ENCODE measurements at places on chromosomes 2 and 18.

DNA sequence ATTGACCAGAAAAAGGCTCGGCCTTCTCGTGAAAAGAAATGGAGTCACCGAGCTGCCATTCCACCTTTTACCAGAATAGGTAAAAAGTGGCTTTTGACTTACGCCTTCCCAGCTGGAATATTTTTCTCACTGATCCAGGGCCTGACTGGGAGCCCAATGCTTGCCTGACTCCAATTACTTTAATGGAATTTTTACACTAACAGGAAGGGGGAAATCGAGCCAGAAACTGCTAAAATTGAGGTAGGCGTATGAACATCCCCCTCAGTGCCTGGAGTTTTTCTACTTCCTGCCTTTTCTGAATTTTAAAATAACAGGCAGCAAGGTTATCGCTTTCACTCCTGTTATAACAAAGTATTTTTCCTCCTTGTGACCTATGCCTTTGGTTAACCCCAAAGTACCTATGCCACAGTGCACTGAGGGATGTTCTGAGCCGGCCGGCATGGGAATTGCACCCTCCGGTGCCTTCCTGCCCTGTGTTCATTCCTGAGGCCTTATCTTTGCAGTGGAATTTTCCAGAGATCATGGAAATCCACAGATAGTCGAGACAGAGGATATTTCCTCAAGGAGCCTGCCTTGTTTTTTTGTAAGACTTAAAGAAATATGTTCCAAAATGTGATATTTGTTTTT is 18.3 kb upstream of the RPL31 start:
- no peak for DNase-seq

DNA sequence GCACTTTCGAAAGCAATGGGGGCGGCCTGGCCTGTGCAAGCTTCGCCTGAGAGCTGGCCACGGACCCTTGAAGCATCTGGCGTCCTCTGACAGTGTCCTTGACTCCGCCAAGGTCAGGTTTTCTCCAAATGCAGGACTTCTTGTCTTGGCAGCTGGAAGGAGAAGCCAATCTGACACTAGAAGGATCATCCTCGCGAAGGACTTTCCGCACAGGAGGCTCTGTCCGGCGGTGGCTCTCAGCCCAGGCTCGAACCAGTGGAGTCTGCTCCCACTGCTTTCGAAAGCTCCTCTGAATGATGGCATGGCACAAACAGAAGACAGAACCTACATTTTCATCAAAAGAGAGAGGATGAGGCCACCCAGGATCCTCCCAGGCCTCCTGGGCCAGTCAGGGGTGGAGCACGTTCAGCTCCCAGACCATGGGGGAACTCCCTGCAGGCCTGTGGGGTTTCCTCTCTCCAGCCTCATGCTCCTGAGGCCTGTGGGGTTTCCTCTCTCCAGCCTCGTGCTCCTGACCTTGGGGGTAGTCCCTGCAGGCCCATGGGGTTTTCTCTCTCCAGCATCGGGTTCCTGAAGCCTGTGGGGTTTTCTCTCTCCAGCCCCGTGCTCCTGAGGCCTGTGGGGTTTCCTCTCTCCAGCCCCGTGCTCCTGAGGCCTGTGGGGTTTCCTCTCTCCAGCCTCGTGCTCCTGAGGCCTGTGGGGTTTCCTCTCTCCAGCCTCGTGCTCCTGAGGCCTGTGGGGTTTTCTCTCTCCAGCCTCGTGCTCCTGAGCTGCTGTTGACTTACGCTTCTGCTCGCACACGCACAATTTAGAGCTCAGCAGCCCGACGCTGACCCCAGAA is 396.5 kb upstream of the SALL3 start:
- no peak for DNase-seq

GRCh38 chr18:69636529-69637301 is 236.0 kb downstream of the DOK6 start:
- DNase-seq, result no peak

- DNase-seq, result no peak
Observed at GRCh38 chr18:45713239-45713638, 10.7 kb upstream of the SLC14A1 start.

GRCh38 chr2:75287624-75288316 is 88.5 kb upstream of the TACR1 start:
- no peak for DNase-seq

- no peak for DNase-seq
Observed at GRCh38 chr18:25050605-25051004, 301.4 kb downstream of the ZNF521 start.

GRCh38 chr2:132662732-132663131 is 7.3 kb downstream of the LYPD1 start:
- DNase-seq, result no peak

DNA sequence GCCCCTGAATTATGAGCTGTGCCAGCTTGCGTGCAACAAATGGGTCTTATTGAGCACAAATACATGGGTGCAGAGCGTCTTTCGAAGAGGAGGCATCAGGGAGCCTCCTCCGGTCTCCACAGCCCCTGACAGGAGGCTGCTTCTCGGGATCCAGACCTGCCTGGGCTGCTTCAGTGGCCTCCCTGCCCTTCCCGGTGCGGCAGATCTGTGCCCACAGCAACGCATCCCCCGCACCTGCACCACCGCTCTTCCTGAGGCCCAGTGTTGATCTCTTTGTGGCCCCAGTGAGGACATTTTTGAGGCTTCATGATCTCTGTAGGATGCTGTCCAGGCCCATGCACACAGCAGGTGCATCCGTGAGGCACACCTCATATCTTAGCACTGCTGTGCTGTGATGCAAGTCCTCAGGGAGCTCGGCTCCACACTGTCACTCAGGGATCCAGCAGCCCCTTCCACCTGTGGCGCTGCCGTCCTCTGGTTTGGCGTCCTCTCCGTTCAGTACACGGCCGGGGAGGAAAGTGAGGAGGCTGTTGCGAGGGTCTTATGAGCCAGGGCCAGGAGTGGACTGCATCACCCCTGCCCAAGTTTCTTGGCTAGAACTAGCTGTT is 17.4 kb downstream of the RTP5 start:
- DNase-seq, result no peak

DNA sequence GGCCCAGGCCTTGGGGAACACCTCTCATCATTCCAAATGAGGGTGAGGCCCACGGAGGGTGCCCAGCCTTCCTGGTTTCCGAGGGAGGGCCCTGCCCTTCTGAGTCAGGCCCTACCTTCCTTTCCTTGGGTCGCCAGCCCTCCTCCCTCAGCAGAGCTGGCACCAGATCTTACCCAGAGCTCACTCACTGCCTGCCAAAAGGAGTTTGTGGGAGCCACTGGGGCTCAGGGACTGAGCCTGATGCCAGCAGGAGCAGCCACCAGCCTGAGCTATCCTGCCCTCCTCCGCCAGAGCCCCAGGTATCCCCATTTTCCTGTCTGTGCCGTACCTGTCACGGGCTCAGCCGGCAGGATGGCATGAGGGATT is 64.1 kb downstream of the NRP2 start:
- no peak for DNase-seq

GRCh38 chr2:234137400-234138014 is 87.0 kb downstream of the SPP2 start:
- DNase-seq, result no peak

DNA sequence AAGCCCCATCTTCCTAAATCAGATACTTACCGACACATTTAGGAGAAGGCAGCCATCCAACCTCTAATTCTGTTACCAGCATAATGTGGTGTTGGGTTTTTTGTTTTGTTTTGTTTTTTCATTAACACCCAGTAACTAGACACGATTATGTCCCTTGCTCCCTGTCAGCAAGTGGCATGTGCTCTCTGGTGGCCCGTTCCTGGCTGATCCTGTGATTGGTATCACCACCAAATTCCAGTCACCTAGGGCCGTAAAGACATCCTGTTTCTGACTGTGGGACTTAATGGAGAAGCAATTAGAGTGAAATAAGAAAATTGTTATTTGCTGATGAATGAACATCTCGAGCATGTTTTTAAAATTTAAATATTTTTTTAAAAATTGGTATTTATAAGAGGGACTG is 5.9 kb upstream of the DLX1 start:
- no peak for DNase-seq

- no peak for DNase-seq
Observed at GRCh38 chr18:6199777-6200176, 214.9 kb downstream of the L3MBTL4 start.

DNA sequence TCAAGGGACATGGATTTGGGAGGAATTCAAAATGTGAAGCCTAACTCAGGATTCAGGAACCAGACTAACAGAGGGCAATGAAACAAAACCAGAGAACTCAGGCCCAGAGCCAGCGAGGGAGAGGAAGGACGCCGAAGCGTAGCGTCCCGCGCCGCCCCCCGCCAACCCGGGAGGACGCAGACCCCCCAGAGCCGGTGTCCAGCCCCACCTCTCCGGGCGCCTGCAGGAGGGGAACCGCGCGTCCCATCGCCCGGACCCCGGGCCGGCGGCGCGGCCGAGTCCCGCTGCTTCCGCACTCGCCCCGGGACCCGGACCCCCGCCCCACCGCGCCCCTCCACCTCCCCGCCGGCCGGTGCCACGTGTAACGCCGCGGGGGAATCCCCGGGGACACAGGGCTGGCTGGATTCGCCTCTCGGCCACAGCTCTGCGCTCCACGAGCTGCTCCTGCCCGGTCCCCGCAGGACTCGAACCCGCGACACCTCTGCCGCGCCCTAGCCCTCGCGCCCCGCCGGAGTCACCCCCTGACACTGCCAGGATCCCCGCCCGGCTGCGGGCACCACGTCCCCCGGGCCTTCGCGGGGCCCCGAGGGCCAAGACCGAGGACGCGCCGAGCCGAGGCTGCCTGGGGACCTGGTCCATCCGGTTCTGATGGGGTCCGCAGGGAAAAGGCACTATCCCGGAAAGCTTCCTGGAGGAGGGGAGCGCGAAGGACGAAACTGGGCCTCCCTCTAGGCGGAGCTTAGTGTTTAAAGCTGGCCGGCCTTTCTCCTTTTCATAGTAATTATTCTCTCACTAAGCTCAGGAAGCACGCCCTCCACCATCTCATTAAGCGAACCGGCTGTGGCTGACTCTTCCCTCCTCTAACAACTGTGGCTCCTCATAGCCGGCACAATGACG is 40.4 kb upstream of the FAM124B start:
- no peak for DNase-seq

- no peak for DNase-seq
Observed at GRCh38 chr2:188459061-188459460, 167.4 kb downstream of the GULP1 start.

GRCh38 chr18:59488899-59489298 is 129.8 kb upstream of the LMAN1 start:
- DNase-seq, result no peak

GRCh38 chr2:128562471-128563347 is 244.0 kb upstream of the HS6ST1 start:
- DNase-seq, result no peak

DNA sequence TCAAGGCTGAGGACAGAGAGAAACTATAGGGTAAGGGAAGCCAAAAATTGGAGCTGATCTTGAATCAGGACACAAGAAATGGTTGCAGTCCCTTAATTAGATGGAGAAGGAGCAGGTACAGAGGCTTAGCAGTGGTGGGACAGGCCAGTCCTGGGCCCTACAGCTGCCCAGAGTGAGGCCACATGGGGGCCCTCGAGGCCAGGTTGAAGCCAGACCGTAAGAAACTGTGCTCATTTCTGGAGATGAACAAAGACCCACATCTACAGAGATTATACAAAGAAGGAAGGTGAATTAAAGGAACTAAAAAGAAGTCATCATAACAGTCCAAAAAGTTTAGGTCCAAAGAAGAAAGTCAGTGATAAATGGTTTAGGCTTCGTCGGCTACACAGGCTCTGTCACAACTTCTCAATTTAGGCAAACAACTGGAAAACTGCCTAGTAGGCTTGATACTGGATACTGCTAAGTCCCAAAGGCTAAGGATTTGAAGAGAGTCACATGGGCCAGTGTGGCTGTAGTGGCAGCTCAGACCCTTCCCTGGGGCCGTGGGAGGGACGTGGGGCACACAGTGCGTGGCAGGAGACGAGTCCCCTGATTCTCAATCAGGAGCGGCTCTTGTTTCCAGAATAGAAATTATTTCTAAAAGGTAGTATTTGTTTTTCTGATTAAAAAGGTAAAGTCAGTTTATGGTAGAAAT is 50.4 kb upstream of the CNGA3 start:
- DNase-seq, result no peak

- DNase-seq, result no peak
Observed at GRCh38 chr2:144553379-144553778, 33.5 kb upstream of the ZEB2 start.

GRCh38 chr2:106109675-106110424 is 84.3 kb downstream of the UXS1 start:
- DNase-seq, result no peak

GRCh38 chr18:9971313-9971920 is 57.6 kb downstream of the VAPA start:
- DNase-seq, result no peak

DNA sequence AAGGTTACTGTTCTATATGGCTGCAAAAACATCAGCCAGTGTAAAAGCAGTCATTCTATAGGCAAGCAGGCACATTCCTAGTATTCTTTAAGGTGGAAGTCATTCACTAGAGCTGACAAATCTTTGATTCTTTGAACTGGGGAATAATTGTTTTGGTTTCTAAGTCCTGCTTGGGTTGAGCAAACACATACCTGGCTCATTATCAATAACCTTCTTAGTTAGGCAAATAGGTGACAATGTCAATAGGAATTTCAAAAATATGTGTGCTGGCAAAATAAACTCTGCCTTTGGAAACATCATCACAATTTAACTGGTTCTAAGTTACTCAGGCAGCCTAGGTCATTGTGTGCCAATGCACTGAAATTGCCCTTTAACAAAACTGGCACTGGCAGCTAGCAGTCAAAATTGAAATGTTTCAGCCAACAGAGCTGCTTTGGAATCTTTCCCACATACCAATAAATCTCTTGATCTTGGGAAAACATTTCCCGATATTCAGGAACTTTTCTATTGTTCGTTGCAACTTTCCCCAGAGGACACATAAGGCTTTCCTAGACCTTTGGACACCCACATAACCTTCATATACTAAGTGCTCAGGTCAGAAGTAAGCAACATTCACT is 402.0 kb upstream of the MMADHC start:
- no peak for DNase-seq

- no peak for DNase-seq
Observed at GRCh38 chr18:46842583-46842982, 74.7 kb downstream of the PIAS2 start.

DNA sequence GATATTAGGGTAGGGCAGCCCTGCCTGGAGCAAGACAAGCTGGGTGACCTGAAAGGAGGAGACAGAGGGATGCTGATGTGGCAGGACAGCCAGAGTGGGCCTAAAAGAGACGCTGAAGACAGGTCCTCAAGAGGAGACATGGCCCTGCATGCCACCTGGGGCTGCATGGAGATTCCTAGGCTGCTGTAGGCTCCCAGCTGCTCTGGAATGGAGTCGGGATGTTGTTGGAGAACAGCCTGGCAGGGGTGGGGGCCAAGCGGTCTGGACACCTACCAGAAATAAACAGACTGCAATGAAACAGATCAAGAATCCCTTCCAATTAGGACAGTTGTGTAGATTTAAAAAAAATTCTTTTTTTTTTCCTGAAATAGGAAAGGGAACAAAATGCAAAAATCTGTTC is 97.8 kb upstream of the NPAS2 start:
- DNase-seq, result no peak

DNA sequence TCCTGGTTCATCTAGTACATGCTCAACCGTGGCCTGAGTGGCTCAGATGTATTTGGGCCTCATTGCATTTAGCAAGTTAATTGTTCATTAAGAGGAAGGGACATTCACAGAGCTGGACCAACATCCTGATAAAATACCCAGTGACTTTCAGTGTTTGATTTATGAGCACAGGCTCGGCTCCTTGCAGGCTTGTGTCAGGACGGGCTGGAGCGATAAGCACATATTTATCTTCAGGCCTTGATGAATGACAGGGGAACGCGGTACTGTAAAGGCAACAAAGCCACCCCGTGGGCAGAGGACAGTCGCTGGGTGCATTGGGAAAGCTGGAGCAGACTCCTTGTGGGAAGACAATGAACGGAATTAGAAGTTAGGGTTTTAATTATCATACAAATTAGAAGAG is 548.6 kb upstream of the HS6ST1 start:
- DNase-seq, result no peak

GRCh38 chr2:158651358-158652057 is 143.6 kb upstream of the DAPL1 start:
- DNase-seq, result no peak
